ENCODE measurements at places on chromosomes 4 and X.

DNA sequence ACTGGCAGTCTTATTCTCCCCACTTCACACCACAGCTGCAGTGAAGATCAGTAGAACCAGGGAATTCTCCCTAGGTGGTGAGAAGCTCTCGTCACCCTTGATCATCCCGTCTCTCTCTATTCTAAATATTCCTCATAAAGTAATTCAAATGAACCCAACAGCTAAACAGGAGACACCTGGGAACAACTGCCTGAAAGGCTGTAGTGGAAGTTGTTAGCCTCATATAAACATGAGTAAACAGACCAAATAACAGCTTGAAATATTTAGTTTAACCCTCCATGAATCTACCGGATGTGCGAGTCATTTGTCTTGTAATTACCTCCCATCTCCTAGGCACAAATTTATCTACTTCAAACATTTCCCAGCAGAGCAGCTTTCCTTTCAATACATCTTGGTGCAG, 30.4 kb upstream of the APELA start:
- no peak for DNase-seq

- no peak for DNase-seq
These were observed 84.6 kb upstream of the STS start for GRCh38 chrX:7062903-7063302.

GRCh38 chr4:85995361-85995760, 364.5 kb downstream of the MAPK10 start:
- DNase-seq = no peak

GRCh38 chr4:129369361-129370010, 273.5 kb downstream of the C4orf33 start:
- DNase-seq = no peak

DNA sequence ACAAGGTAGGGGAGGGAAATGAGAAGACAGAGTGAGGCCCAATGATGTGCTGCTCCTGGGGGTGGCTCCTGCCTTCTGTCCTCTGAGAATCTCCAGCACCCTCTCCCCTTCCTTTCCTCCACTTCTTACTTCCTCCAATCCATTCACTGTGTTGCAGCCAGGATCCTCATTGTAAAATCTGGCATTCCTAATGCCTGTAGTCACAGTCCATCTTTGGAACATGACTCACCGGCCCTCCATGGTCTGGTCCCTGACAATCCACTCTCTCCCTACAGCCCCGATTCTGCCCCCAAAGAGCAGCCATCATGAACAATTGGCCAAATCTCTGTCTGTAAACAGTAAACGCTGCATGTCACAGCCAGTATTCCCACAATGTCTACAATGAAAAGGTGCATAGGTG, 72.9 kb downstream of the CLNK start:
- DNase-seq = no peak

GRCh38 chrX:152845618-152846240, 14.9 kb downstream of the NSDHL start:
- no peak for DNase-seq

GRCh38 chrX:9164086-9164485, 130.2 kb upstream of the FAM9B start:
- DNase-seq = no peak

GRCh38 chr4:141142423-141142822, 9.2 kb upstream of the RNF150 start:
- no peak for DNase-seq

DNA sequence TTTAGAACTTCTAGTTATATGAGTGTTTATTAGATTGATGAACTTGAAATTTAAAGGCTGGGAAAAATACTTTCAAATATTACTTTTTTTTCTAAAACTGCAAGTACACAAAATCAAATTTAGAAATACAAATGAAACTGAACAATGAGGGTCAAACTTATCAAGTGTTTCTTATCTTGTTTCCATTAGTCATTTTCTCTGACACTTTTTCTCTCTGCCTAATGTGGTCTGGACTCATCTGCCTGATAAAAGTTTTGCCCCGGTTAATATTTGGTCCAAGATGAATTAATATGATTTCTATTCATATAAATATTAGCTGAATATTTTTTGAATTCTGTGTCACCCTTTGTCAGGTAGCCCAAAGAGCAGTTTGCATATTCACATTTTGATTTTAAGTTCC, 8.7 kb upstream of the HPGDS start:
- no peak for DNase-seq

DNA sequence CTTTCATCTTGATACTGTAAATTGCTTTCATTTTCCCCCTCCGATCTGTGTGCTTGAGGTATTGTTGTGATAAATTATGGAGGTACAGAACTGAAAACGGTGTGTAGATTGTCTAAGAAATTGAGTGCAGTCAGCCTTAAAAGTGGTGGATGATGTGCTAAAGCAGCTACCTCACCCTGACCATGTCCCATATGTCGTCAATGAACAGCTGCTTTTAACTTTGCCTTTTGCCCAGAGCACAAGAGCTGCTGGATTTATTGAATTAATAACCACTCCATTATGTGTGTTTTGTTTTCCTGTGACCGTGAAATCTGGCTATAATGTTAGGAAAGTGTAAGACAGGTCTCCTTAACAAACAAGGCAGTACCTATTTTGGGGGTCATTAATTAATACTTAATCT, 581.9 kb upstream of the PITX2 start:
- no peak for DNase-seq

DNA sequence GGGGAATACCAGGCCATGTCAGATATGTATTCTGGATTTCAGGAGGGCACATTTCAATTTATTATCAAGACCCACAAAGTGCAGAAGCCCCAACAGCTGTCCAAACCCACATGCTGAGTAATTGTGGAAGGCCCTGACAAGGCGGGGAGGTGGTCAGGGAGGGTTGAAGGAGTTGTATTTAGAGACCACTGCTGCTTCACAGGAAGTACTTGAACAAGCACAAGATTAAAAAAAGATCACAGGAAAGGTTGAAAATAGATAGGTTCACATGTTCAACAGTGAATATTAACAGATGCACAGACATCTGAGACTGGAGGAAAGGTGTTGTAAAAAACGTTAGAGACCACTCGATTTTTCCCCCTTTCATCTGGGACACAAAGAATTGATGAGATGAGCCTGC, 17.9 kb downstream of the ATP8A1 start:
- DNase-seq = no peak

DNA sequence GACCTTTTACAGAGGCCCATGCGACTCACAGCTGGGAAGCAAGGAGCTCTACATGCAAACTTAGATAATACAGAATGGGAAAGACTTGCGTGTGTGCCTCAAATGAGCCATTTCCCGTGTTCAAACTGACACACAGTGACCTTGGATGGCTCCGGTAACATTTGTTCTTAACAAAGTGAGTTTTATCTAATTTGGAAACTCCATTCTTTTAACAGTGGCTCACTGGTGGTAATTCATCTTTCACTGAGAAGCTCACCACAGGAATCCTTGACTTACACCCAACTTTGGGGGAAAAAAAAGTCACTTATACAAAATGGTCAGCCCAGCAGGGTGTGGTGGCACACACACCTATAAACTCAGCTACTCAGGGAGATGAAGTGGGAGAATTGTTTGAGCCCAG, 190.6 kb downstream of the LDB2 start:
- DNase-seq = no peak

- no peak for DNase-seq
These were observed 128.0 kb downstream of the ARHGEF9 start for GRCh38 chrX:63656871-63657580.

GRCh38 chr4:52248820-52249219, 197.7 kb downstream of the SPATA18 start:
- no peak for DNase-seq

GRCh38 chr4:8922481-8922880, 50.8 kb upstream of the HMX1 start:
- no peak for DNase-seq

- DNase-seq = no peak
These were observed 670.1 kb upstream of the LCORL start for GRCh38 chr4:18691431-18692200.

- DNase-seq = no peak
These were observed 36.6 kb downstream of the DIPK2B start for GRCh38 chrX:45164021-45164621.

DNA sequence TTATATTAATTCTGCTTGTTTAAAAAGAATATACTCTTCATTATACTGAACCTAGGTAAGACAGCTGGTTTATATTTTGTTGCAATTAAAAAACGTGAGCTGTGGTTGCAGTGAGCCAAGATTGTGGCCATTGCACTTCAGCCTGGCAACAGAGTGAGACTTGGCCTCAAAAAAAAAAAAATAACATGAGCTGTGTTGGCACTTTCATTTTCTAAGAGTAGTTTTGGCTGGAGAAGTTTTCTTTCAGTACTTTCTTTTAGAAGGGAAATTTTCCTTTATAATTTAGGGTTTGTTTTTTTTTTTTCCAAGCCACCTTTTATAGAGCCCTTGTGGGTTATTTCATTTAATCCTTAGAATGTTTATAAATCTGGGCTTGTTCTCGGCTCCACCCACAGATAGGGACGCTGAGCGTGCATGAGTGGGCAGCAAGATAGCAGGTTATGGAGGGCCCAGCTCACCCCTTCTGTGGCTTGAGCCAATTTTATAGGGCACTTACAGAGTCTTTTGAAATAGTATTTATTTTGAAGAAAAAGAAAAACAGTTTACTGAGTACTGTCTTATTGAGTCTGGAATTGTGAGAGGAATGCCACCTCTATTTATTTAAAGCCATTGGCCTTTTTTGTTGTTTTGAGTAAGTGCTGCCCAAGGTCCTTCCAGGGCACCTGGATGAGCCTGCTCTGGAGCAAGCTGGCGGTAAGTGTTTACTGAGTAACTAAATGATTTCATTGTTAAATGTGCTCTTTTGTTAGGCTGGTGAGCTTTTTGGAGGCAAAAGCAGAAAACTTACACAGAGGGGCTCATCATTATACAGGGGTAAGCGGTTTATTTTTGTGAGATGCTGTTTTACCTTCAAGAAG, 60.9 kb downstream of the HTT start:
- no peak for DNase-seq

- DNase-seq = no peak
These were observed 193.9 kb downstream of the ANK2 start for GRCh38 chr4:113243312-113243711.

DNA sequence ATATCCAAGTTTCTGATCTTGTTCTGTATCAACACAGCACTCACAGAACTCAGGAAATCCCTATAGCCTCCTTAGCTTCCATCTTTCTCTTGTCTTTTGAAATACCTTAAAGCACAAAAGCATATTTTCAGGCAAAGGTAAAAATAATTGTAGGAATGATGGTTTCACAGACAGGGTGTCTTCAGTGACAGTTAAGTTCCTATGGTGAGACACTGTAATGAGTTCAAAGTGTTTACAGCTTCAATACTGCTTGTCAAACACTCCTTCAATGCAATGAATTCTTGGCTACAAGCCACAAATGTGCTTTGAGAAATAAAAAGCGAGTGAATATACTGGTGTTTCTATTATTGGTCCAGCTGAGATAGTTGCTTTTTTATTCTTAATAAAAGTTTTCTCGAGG, 466.0 kb downstream of the DMD start:
- DNase-seq = no peak

DNA sequence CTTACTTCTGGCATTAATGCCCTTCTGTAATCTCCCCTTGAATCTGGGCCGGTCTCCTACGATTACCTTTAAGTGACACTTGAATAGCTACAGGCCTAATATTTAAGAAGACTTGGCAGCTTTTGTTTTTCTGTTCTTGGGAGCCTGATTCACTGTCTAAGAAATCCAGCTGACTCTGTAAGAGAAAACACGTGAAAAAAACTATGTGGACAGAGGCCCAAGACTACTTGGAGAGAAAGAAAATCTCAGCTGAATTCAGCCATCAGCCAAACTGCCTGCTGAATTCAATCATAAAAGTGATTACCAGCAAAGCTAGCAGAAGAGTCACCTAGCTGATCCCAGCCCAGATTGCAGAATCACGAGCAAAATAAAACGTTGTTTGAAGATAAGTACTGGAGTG, 521.2 kb downstream of the MID1IP1 start:
- no peak for DNase-seq

DNA sequence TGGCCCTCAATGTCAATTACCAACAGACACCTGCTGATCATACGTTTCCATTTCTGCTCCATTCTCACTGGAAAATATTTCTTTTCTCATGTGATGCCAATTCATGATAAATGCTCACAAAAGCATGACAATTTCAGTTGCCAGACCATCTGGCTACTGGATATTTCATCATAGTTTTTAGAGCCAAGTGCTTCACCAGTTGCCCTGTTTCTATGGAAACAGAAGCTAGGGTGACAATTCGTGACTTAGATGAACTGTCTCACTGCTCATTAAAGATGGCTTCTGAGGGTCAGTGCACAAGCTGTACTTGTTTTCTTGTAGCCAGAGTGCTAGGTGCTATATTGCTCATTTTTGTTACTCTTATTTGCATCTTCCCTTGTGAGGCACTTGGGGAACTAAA, 184.9 kb downstream of the COMMD8 start:
- no peak for DNase-seq

- DNase-seq = no peak
These were observed 59.4 kb upstream of the FBXW7 start for GRCh38 chr4:152594978-152595925.

- no peak for DNase-seq
These were observed 31.0 kb upstream of the FAT4 start for GRCh38 chr4:125283707-125284279.

GRCh38 chrX:10174810-10175209, 18.0 kb downstream of the CLCN4 start:
- no peak for DNase-seq

GRCh38 chr4:90357117-90357710, 230.0 kb downstream of the CCSER1 start:
- DNase-seq = no peak

- DNase-seq = no peak
These were observed 23.3 kb upstream of the PPP2R2C start for GRCh38 chr4:6495736-6496135.

DNA sequence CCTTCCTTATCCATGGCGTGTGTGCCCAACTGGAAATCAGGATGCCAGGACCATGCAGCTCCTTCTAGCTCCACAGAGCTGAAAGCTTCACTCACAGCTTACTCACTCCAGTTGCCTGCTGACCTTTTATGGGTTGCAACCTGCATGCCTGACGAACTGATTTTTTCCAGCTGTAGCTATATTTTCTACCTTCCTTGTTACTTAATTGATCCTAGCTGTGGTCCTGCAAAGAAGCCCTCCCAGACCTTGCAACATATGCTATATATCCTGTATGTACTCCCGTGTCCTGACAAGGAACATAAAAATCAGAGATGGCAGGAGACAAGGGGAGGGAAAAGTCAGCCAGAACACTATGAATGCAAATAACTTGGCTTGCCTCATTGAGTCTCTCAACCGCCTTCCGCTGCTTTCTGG, 135.3 kb upstream of the LDB2 start:
- DNase-seq = no peak

DNA sequence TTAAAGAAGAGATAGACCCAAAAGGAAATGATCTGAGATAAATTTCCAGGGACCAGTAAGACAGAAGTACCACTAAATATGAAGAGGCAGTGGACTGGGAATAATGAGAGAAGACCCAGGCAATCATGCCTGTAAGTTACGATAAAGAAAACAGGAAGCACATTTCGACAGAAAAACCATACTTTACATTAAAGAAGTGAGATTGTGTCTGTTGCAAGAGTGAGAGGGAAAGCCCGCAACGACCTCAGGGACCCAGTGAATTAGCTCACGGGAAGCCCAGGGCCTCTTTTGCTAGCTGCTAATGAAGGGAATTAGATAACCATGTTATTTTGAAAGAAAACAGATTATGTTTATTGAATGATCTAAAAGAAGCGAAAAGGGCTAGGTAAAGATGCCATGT, 28.9 kb upstream of the ACSL1 start:
- no peak for DNase-seq

Data from stimulated activated CD8-positive, alpha-beta memory T cell treated with anti-CD3 and anti-CD28 coated beads, Interleukin-7, amount 100 ng/mL, for 1 hour (primary cell).